ENCODE measurements at places on chromosomes 5 and 9.

GRCh38 chr5:127410959-127411358 lies 106.5 kb upstream of the PRRC1 start:
- no peak for DNase-seq

- no peak for DNase-seq
Observed at GRCh38 chr5:155871623-155872022, 455.3 kb upstream of the SGCD start.

GRCh38 chr9:131111186-131111853 lies 14.1 kb upstream of the NUP214 start:
- no peak for DNase-seq

DNA sequence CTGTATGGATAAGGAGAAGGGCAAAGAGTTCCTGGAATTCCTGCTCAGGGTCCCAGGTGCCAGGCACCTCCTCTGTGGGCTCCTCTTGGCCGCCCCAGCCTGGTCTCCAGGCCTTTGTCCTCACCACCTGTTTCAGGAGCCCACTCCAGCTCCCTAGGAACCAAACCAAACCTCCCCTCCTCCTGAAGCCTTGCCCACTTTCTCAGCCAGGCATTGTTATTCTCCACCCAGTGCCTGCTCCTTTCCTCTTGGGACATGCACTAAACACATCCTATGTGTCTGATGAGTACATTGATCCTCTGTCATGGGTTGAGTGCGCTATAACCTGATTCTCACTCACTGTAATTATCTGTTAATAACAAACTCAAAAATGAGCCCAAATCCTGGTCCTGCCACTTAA lies 189.8 kb downstream of the SPOCK1 start:
- DNase-seq: no peak

DNA sequence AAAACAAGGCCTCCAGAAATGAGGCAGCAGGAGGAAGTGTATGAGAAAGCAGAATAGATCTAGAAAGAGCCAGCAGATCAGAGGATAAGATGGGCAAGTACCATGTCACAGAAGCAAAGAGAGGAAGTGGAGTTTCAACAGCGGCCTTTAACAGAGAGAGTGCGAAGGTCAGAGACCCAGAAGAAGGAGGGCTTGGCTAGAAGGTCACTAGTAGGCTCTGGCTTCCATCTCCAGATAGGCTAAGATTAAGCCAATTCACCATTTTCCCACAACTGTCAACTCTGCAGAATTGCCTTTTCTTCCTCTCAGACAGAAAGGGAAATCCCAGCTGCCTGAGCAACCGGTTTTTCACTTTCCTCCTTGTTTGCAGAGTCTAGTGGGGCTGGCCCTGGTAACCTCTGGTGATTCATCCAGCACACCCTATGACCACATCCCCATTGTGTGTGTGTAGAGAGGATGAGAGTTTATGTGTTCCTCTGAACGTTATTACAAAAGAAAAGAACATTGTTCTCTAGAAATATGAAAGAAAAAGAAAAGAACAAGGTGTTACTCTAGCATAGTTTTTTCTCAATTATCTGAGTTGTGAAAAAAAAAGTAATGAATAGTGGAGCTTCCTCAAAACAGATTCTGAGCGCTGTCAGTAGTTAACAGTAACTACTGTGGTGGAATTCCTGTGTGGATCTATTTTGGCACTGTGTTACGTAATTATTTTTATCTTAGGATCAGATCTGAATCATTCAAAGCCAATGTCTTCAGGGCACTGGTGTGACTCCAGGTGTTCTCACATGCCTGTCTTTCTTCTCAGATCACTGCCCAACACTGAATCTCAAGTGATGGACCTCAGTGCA lies 220.4 kb downstream of the ARRDC3 start:
- peak; percentile 38 for DNase-seq

DNA sequence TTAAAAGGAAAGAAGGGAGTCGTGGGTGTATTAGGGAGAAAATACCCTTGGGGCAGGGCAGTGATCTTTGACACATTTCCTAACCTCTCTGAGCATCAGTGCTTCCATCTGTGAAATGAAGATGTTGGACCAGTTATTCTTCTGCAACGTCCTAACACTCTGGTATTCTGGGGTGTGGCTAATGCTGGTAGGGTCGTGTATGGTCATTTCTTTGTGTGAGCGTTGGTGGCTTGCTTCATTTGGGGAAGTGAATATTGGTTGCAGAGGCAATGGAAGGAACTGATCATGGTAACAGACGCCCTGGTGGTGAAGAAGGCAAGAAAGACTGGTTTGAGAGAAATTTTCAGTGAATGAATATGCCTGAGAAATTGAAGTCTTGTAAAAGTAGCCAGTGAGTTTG lies 67.9 kb upstream of the TTC23L start:
- no peak for DNase-seq

DNA sequence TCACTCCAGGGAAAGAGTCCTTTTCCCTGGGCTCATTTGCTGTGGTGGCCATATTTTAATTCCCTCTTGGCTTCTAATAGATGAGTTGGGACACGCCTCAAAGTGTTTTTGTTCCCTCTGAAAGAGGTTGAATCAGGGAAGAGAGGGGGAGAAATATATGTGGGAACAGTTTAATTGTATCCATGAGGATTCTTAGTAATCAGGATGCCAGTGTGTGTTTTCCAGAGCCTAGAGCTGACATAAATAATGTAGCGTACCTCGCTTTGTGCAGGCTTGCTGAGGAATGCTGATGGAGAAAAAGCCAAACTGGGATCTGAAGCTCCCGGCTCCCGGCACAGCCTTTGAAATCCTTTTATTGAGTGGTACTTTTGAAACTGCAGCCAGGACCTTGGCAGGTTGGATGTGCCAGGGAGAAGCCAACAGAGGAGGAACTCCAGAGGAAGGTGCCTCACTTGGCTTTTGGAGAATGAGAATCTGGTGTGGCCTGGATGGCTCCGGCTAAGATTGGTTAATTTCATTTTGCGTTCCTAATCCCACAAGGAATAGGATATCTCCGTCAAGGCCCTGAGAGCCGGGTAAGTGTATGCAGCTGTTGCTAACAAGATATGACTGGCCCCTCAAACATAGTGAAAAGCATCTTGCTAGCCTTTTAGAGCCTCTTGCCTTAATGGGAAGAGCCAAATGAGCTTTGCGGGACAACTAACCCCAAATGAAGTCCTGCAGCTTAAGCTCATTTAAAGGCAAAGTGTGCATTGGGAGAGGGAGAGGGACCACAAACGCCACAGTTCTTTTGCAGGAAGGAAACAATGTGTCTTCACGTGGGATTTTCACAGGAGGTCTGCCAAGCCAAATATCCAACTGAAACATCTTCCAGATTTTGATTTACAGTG lies 471.1 kb upstream of the WWC1 start:
- no peak for DNase-seq

GRCh38 chr5:59407967-59408366 lies 485.6 kb downstream of the PDE4D start:
- no peak for DNase-seq

DNA sequence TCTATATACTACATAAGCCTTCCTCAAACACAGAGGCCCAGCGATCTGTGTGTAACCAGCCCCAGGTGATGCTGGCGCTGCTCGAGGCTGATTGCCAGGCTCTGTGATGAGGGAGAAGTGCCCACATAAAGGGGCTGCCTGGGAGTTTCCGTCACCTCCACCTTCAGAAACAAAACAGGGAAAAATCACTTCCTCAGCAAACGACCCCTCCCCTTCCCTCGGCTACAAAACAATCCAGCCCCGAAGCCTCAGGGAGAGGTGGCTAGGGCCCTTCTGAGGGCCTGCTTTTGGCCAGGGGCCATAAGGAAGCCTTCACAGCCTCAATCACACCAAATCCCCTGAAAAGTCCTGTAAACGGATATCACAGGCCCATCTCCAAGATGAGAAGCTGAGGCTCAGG lies 51.1 kb downstream of the DAP start:
- no peak for DNase-seq

DNA sequence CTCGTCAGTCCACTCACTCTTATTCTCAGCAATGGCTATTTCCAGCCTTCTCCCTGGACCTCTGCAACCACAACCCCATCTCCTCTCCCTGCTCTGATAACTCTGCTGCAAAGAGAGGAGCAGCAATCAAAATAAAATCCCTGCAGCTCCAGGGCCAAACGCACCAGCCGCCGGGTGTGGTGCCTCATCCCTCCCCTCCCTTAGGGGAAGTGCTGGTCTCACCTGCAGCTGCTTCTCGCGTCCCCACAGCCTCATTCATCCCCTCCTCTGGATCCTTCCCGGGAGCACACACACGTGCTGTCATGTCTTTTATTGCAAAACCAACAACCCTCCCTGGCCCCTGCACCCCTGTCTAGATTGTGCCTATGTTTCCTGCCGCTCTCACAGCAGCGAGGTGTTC lies 77.8 kb downstream of the TENT4A start:
- DNase-seq: no peak

DNA sequence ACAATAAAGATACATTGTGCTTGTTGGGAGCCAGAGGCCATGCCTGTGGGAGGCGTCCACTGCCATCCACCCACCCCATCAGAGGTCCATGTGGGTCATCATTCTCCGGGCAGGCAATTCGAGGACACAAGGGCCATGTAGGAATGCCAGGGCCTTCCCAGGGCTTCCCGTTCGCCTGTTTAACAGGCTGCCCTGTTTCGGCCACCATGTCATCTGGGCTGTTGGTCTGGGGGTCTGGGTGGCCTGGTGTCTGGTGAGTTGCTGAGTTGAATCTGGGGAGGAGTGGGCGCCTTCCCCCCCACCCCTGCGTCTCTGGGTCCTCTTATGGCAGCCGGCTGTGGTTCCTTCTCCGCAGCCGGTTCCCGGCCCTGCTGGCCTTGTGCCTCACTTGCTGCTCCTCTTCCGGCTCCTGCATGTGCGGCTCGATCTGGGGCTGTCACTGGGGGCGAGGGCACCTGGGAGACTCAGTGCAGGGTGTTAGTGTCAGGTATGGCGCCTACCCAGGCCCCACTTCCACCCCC lies 117.4 kb downstream of the WNK2 start:
- no peak for DNase-seq

- no peak for DNase-seq
Observed at GRCh38 chr5:100746730-100747129, 156.4 kb downstream of the ST8SIA4 start.

- DNase-seq: no peak
Observed at GRCh38 chr9:8569823-8570222, 770.2 kb upstream of the DMAC1 start.

GRCh38 chr5:140214831-140215230 lies 39.8 kb downstream of the CYSTM1 start:
- DNase-seq: no peak

Data from stimulated activated CD8-positive, alpha-beta memory T cell treated with anti-CD3 and anti-CD28 coated beads, Interleukin-2, amount 100 ng/mL, for 48 hours (primary cell).